T-helper 17 cell (primary cell): ENCODE measurements at places on chromosomes 5 and 9.

GRCh38 chr5:82405618-82406204 lies 127.6 kb upstream of the RPS23 start:
- no peak for DNase-seq

DNA sequence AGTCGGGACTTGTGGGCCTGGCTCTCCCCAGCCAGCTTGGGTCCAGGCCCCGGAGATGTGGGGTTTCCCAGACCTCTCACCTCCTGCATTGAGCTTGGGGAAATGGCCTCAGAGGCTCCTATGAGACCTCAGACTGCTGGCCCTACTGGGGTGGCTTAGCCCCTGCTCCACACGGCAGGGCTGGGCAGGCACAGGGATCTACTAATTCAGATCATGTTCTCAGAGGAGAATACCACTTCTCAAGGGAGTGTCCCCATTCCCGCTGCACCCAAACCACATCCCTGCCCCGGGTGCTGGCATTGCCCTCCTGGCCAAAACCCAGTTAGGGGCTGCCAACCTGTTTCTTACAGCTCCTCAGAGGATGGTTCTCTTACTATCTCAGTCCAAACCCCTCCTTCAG lies 82.1 kb upstream of the LMX1B start:
- DNase-seq: no peak

- no peak for DNase-seq
Measured at GRCh38 chr5:130436430-130436829, 532.2 kb downstream of the CHSY3 start.

DNA sequence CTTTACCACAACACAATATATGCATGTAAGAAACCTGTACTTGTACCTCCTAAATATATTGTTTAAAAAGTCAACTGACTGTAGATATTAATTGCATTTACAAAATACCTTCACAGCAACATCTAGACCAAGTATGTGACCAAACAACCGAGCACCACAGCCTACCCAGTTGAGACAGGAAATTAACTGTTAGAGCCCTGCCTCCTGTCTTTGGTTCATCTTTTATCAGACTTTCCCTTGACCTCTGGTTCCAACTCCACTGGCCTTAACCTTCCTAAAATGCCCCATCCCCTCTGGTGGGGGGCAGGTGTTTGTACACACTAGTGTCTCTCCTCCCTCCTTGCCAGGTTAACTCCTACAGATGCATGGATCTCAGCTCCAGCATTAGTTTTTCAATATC lies 155.0 kb upstream of the PANK3 start:
- DNase-seq: no peak

DNA sequence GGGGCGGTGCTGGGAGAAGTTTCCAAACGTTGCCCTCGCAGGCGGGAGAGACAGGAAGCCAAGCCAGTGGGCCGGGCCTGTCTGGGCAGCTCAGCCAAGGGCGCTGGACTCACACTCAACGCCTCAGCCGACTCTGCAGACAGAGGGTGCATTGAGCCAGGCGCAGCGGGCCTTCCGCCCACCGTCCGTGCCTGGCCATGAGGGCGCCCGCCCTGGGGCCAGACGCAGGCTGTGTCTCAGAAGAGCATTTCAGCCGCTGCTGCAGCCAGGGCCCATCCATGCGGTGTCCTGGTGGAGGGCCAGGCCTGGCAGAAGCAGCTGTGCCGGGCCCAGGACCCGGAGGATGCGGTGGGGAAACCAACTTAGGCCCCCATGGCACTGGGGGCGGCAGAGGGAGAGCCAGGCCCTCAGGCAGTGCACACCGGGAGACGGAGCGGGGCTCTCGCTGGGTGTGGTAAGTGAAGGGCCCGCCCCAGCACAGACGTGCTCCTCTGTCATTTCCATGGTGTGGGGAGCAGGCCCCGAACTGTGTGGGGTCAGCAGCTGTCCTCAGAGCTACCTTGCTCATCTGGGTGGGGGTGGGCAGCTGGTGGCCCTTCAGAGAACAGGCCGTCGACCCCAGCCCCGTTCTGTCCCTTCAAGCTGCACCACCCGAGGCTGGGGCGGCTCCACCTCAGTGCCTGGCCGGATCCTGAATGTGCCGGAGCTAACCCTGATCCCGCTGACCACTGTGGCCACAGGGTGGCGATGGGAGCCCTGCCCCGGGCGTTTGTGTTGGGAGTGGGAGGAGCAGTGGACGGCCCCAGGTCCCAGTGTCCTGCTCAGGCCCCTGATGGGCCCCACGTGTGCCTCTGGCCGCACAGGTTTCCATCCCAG lies 18.0 kb downstream of the DNLZ start:
- no peak for DNase-seq

DNA sequence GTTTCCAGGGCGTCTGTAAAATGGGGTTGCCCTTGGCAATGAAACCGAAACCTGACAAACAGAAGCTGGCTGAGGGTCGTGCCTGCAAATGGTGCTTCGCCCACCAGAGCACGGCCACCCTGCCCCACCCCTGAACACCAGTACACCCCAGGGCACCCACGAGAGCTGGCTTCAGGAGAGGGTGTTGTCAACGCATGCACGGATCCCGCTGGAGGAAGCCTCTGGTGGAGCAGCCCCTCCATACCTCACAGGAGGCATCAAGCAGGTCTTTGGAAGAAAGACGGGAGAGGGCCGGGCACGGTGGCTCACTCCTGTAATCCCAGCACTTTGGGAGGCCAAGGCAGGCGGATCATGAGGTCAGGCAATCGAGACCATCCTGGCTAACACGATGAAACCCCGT lies 8.6 kb downstream of the SLC6A3 start:
- DNase-seq: no peak

GRCh38 chr5:128674837-128675446 lies 136.9 kb upstream of the FBN2 start:
- no peak for DNase-seq

GRCh38 chr5:152623951-152624350 lies 218.9 kb upstream of the NMUR2 start:
- DNase-seq: no peak

DNA sequence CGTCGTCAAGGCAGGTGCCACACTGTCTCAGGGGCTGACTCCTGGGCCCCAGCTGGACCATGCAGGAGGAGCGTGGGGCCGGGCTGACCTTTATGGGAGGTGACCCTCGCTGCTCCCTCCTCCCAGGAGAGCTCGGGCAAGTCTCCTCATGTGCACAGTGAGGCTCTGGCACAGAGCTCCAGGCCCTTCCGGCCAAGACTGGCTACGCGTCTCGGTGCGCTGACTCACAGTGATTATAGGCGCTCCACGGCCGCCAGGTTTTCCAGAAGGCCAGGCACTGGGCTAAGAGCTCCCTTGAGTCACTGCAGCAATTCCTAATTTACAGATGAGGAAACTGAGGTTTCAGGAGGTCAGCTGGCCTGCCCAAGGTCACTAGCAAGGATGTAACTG lies 47.4 kb downstream of the VAV2 start:
- DNase-seq: no peak

GRCh38 chr5:35229076-35230037 lies 930 bp downstream of the PRLR start:
- DNase-seq: no peak

DNA sequence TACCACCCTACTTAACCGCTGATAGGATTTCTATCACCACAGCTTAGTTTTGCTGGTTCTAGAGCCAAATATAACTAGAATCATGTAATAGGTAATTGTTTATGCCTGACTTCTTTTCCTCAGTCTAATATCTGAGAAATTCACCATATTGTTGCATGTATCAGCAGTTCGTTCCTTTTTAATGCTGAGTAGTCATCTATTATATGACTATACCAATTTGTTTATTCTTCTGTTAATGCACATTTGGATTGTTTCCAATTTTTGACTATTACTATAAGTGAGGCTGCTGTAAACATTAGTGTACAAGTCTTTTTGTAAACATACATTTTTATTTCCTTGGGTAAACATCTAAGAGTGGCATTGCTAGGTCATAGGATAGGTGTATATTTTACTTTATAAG lies 25.9 kb downstream of the CSNK1G3 start:
- no peak for DNase-seq

DNA sequence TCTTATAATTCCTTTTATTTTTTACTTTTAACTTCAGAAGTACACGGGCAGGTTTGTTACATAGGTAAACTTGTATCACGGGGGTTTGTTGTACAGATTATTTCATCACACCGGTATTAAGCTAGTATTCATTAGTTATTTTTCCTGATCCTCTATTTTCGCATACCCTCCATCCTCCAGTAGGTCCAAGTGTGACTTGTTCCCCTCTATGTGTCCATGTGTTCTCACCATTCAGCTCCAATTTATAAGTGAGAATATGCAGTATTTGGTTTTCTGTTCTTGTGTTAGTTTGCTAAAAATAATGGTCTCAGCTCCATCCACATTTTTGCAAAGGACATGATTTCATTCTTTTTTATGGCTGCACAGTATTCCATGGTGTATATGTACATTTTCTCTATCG lies 43.1 kb upstream of the IFNE start:
- DNase-seq: no peak

DNA sequence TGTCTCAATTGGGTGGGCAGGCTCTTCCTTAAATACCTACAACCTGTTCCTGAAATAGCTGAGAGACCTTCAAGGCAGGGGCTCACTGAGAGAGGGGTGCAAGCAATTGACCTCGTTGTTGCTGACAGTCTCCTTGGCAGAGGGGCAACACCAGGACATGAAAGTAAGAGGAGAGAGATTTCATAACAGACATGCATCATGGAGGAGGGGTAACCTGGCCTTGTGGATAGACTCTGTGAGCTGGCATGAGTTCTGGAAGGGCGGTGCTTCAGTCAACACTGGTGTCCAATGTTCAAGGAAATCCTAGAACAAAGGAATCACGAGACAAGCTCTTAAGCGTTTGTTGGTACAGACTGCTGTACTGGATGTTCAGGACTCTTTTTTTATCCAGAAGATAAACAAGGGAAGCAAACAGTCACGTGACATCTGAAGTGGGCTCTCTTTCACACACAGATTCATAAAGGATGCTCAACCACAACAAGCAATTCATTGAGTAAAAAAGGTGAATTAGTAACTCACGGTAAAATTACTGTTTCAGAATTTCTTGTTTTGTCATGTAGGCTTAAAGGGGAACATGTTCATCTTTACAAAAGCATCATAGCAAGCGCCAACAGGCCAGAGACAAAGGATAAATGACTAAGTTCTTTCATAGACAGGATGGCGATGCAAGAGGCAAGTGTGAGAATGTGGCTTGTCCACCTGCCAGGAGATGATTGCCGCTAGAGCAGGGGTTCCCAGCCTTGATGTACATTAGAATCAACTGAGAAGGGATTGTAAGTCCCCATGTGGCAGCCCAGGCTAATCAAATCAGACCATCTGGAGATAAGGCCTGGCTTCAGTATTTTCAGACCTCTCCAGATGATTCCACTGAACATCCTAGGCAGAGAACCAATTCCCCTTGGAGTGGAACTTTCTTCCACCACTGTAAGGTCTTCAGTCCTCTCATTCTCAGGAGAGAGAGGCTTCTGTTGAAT lies 20.7 kb downstream of the ANKRA2 start:
- no peak for DNase-seq

DNA sequence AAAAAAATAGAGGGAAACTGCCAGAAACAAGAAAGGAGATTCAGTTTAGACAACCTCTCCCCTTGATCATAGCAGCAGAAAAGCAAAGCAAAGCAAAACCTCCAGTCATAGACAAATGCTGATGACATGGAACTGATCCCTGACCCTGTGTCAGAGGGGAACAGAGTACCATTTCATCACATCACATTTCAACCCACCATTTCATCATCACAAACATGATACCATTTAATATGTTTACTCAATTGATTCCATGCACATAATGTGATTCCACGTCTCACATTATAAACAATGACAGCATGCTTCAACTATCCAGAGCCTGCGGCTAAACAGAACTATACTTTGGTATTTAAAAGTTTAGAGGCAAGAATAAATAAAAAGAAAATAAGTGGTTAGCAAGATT lies 28.7 kb upstream of the ACOT12 start:
- no peak for DNase-seq

GRCh38 chr5:39394946-39395345 lies 29.8 kb downstream of the DAB2 start:
- DNase-seq: no peak
